ENCODE measurements at places on chromosomes 16 and 17.

GRCh38 chr16:8708536-8708935 is 34.1 kb downstream of the ABAT start:
- no peak for DNase-seq

GRCh38 chr16:48500981-48501380 is 109.0 kb downstream of the N4BP1 start:
- DNase-seq, result no peak

DNA sequence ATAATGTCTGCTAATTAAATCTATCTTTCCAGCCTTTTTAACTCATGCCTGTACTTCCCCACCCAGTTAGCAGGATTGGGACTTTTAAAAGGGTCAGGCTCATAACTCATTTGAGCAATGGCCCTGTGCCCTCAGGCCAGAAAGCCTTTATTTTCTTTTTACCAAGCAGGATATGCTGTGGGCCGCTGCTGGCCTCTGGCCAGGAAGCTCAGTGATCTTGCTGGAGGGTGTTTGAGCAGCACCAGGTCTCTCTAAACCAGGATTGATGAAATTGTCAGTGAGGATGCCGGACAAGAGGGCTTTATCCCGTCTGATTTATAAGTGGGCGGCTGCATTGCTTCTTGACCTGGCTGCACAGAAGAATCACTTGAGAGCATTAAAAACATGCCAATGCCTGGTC is 187.8 kb downstream of the RAB11FIP4 start:
- no peak for DNase-seq

- DNase-seq, result no peak
These were observed 21.7 kb downstream of the KRT23 start for GRCh38 chr17:40915721-40916256.

DNA sequence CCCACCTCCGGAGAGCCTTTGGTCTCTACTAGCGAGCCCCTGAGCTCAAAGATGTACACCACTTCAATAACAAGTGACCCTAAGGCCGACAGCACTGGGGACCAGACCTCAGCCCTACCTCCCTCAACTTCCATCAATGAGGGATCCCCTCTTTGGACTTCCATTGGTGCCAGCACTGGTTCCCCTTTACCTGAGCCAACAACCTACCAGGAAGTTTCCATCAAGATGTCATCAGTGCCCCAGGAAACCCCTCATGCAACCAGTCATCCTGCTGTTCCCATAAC is 702 bp downstream of the SPN start:
- DNase-seq, result no peak

DNA sequence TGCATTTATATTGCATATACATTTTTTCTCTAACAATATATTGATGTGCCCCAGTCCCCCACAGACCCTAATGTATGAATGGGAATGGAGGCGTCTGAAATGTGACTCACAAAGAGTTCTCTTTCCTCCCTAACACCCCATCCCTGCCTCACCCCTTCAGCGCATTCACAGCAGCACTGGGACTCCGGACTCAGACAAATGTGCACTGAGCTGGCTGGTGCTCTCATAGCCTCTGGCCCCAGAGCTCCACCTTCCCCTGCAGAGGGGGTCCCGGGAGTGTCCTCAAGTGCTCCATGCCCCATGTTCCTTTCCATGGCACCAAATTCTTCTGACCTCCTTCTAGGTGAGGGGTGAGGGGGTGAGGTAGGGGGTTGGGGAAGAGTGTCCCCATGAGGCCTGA is 20.6 kb downstream of the NPTX1 start:
- DNase-seq, result no peak

GRCh38 chr16:50520451-50521245 is 27.5 kb upstream of the NKD1 start:
- no peak for DNase-seq

GRCh38 chr17:16943541-16944333 is 28.2 kb downstream of the TNFRSF13B start:
- DNase-seq, result no peak

Measured in stimulated activated CD4-positive, alpha-beta T cell treated with anti-CD3 and anti-CD28 coated beads, Interleukin-1b, Interleukin-23, amount 100 ng/mL, for 1 hour (primary cell).